CD4-positive, alpha-beta T cell treated with Interleukin-10 for 1 hour (primary cell): ENCODE measurements at places on chromosomes 12 and 14.

DNA sequence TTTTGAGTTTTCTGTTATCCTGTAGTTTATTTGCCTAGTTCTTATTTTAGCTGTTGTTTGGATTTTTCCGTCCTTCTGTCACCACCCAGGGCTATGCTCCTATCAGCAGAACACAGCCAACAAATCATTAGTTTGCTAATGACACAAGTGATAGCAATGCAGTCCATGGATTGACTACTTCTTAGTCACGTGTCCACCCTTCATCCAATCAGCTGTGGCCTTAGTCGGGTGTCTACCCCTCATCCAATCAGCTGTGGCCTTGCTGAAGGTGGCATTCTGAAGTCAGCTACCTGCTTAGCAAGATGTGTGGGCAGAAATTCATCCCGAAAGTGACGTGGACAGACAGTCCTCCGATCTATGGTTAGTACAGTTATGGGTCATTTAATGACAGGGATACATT is 182.3 kb downstream of the GALC start:
- no peak for DNase-seq

- no peak for DNase-seq
These were observed 19.9 kb downstream of the SH2B3 start for GRCh38 chr12:111425655-111426054.

- DNase-seq: no peak
These were observed 261.3 kb upstream of the NOS1 start for GRCh38 chr12:117622741-117623140.

DNA sequence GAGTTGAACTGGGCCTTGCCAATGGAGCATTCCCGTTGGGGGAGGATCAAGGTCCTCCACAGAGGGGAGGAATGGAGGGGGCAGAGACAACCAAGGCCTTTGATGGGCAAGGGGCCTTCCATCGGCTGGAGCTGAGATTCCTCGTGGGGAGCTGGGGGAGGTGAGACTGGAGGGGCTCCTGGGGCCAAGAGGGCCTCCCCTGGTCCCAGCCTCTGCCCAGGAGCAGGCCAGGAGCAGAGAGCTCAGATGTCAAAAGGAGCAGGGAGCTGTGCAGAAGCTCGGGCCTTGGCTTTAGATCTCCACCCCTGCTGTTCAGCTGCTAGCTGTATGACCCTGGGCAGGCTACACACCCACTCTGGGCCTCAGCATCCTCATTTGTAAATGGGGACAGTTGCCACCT is 24.0 kb downstream of the TMEM63C start:
- no peak for DNase-seq

DNA sequence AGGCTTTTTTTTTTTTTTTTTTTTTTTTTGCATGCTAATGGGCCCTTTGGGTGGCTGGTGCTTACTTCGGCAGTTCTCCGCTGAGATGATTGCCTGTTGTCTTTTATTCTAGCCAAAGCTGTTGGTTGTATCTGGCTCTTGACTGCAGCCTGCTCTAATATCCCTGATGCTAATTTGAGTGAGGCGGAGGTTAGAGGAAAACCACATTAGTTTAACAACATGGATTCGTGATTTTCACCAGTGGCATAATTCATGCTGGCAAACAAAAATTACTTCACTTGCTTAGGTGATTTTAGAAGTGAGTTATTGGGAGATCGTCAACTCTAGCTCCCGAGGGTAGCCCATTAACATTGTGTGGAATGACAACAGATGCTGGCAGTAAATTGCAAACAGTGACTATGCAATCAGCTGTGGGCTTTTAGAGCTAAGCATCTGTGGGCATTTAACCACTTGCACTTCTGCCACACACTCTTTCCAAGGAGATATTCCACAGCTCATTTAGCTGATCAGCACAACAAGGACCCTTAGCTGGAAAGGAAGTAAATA is 97.6 kb upstream of the ZDHHC17 start:
- no peak for DNase-seq

DNA sequence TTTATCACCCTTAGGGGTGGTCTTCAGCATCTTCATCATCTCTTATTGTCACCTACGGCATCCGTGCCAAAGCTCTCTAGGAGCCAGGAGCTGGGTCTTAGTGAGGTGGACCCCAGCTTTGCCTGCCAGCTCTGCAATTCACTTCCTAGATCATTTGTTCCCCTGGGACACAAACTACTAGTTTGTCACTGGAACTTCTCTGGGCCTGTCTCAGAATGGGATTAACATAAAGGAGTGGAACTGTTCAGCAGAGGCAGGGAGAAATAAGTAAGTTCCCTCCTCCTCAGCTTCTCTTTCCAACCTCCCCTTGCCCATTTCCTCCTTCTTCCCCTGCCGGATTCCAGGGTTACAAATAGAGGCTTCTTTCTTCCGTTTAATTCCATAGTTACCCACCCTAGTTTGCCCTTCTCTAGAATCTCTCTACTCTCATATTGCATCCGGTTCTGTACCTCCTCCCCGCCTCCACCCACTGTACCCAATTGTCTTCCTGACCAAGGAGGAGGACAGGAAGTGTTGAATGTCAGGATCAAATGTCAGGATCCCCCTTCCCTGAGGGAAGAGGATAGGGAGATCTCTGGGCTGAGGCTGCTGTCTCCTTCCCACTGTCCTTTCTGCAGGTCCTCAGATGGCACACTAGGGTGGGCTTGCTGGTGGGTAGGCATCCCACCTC is 25.0 kb downstream of the LARP4 start:
- DNase-seq: no peak
